ENCODE measurements at places on chromosomes 12 and 14. TPM values are rescaled to one million over a fixed set of nuclear protein-coding genes. Genes with fewer than 3 reads are reported as not detected.

The DENND5B gene
- 8.4 TPM for total RNA-seq

The CRIP1 gene
- 7.7 TPM for total RNA-seq

The PTPN6 gene
- 0.08 TPM for total RNA-seq

The LYZ gene
- not detected for total RNA-seq

The NRL gene
- total RNA-seq, result 1.2 TPM

The GSG1 gene
- 1.2 TPM for total RNA-seq

The CPNE6 gene
- not detected for total RNA-seq

The KLRC2 gene
- total RNA-seq, result not detected

The KRT82 gene
- total RNA-seq, result not detected

The SYNDIG1L gene
- total RNA-seq, result not detected

The MRPL52 gene
- 39.5 TPM for total RNA-seq

The APOLD1 gene
- total RNA-seq, result 1.3 TPM

The EML1 gene
- 117 TPM for total RNA-seq

The CAPZA3 gene
- total RNA-seq, result not detected

The GPR65 gene
- 0.15 TPM for total RNA-seq

The AICDA gene
- 0.08 TPM for total RNA-seq

The AACS gene
- 39.0 TPM for total RNA-seq

The GUCY2C gene
- total RNA-seq, result not detected

The BCL11B gene
- total RNA-seq, result under 0.01 TPM

The ACSS3 gene
- total RNA-seq, result 3.2 TPM

The GPR84 gene
- total RNA-seq, result not detected

The LAG3 gene
- total RNA-seq, result not detected

The FKBP4 gene
- total RNA-seq, result 44.9 TPM

The SLC39A2 gene
- total RNA-seq, result 1.3 TPM

Measured in smooth muscle cell of the coronary artery (primary cell).